Stimulated activated CD4-positive, alpha-beta T cell treated with anti-CD3 and anti-CD28 coated beads, TNF-alpha, amount 100 ng/mL, for 1 hour (primary cell): ENCODE measurements at places on chromosomes 13 and 19.

GRCh38 chr13:27942972-27943371, 23.2 kb downstream of the PDX1 start:
- DNase-seq: no peak

GRCh38 chr13:98301721-98302120, 124.7 kb upstream of the RNF113B start:
- no peak for DNase-seq

DNA sequence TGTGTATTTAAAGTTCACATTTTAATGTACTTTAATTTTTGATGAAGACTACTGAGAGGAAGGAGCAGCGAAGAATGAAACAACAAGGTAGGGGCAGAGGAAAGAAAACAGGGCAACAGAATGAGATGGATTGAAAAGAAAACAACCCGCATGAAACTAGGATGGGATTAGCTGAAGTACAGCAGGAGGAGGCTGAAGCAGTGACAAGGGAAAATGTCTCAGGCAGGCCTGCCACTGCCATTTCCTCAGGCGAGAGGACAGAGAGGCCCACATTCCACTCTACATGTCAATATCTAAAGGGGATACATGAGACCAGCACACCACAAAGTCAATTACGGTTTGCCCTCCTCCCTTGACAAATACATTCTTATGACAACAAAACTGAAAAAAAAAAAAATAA, 1703.2 kb downstream of the EFNB2 start:
- no peak for DNase-seq

DNA sequence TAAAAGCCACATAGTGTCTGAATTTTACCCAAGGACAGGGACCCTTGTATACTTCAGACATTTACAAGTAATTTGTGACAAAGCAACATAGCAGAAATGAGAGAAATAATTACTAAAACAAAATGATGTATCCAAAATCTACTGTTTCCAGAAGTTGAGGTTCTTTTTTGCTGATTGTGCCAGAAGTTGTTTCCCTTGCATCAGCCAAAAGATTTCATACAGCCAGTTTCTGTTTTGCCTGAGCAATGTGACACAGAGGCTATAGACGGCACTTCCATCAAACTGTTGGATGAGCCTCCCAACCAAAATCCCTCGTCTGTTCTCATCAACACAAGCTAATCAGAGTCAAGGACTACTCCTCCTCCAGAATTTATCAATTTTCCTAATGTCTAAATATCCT, 913.2 kb upstream of the GPC6 start:
- no peak for DNase-seq

DNA sequence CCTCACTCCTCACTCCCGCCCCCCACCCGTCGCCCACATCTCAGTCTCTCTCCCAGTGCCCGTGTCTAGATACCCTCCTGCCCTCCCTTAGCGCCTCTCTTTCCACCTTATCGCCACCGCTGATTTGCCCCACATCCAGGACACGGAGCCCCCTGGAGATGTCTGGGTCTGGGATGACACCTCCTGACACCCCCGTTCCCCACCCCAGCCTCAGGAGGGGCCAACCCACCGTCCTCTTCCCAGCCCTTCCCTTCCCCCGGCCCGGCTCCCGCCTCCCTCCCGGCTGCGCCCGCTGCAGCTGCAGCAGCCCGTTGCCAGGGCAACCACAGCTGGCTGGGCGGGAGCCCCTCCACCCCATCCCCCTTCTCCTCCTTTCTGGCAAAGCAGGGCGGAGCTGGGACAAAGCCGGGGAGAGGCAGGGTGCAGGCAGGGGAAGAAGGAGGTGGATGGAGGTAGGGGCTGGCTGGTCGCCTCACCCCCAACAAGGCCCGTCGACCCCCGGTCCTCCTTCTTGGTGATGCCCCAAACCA, 13.5 kb downstream of the DPF1 start:
- no peak for DNase-seq

GRCh38 chr19:3524904-3525451, 14.0 kb upstream of the TEKTIP1 start:
- no peak for DNase-seq

DNA sequence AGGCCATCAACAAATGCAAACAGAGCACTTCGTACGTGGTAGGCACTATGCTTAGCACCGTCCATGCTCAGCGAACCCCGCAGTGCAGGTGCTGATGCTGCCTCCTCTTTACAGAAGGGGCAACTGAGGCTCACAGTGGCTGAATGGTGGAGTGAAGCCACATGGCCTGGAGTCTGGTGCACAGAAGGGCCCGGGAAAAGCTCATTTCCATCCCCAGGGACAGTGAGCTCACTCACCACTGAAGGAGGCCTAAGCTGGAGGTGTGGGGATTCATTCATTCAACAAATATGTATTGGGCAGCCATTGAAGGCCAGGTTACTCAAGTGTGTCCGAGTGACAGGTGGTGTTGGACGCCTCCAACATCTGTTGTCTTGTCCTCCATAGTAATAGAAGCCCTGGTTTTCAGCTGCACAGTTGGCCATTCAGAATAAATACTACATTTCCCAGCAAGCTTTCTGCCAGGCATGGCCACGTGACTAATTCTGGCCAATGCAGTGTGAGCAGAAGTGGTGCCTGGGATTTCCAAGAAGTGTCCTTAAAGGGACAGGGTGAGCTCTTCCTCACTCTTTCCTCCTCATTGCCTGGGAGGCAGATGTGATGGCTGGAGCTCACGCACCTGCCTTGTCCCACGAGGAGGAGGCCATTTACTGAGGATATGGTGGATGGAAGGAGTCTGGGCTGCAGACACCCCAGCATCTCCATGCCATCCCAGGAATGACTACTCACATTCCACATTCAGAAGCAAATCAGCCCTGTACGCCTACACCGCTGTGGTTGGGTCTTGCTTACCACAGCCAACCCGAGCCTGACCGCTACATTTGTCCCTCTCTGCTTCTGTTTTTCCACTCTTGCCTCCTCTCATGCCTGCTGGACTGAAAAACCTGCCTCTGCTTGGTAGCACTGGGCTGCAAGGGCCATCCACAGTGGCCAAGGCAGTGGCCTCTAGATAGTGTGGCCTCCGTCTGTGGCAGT, 2.3 kb upstream of the ZNRF4 start:
- no peak for DNase-seq

- DNase-seq: no peak
Measured at GRCh38 chr13:101417043-101417406, 717 bp upstream of the NALCN start.

GRCh38 chr19:53538378-53539109, 599 bp downstream of the ZNF331 start:
- no peak for DNase-seq

DNA sequence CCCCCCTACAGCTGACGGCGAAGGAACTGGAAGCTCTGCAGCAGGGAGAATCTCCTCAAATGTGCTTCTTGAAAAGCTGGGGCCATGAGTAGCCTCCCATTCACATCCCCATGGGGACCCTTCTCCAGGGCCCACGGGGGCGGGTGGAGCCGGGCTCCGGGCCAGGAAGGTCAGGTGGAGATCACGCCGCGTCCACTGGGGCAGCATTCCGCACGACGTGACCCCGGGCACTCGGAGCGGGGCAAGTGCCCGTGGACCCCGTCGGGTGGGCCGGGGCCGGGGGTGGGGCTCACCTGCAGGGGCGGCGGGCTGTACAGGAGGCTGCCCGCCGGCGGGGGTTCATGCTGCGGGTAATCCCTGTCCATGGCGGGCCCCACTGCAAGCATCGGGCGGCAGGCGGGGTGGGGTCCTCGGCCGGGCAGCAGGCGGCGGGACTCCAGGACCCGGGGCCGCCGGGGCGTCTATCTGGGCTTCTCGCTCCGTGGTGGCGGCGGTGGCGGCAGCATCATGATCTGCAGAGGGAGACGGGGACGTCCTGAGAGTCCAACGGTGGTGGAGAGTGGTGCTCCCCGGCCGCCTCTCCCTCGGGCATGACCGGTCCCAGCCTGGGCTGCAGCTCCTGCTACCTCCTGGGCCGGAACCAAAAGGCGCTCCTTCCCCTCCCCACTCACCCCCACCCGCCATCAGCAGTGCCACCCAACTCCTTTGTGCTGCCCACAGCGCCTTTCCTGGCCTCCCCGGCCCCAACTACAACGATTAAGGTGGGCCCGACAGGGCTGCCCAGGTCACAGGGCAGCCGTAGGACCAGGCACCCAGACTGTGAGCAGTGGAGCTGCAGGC, 20.0 kb downstream of the SBNO2 start:
- DNase-seq: no peak

DNA sequence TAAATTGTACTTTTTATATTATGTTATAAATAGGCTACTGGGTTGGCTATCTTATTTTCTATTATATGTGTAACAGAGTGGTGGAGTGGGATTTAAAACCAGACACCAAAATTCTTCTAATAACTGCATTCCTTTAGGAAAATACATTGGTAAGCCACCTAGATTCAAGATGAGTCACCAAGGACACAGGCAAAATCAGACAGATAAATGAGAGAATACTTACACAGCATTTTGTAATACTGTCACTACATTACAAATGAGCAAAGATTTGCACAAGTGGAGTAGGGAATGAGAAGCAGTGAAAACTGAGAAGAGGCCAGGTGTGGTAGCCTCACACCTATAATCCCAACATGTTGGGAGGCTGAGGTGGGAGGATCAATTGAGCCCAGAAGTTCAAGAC, 6.2 kb upstream of the SPART start:
- DNase-seq: no peak

DNA sequence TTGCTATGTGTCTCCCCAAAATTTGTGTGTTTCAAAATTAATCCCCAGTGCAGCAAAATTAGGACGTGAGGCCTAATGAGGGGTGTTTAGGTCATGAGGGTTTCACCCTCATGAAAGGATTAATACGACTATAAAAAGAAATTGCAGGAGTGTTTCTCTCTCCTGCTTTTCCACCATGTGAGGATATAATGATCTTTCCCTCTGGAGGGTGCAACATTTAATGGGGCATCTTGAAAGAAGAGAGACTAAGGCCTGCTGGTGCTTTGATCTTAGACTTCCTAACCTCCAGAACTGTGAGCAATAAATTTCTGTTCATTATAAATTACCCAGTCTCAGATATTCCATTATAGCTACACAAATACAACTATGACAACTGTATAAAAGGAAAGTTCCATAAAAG, 183.2 kb downstream of the MYO16 start:
- DNase-seq: no peak

- no peak for DNase-seq
Measured at GRCh38 chr13:25455146-25455545, 83.4 kb downstream of the ATP8A2 start.

- DNase-seq: no peak
Measured at GRCh38 chr19:5369962-5370367, 29.4 kb upstream of the PTPRS start.

- DNase-seq: no peak
Measured at GRCh38 chr13:33453936-33454335, 168.4 kb upstream of the STARD13 start.

GRCh38 chr19:2015608-2015950, at the start of gene BTBD2:
BTBD2 (minus strand) TSS chr19:2015714; CDS start chr19:2015703, 11 bp downstream.
- peak; percentile 27 for DNase-seq

GRCh38 chr13:75373988-75374387, 108.0 kb downstream of the TBC1D4 start:
- no peak for DNase-seq
